ENCODE measurements at places on chromosomes 7 and 10.

GRCh38 chr10:89632824-89633223 is 12.2 kb downstream of the PANK1 start:
- no peak for DNase-seq

DNA sequence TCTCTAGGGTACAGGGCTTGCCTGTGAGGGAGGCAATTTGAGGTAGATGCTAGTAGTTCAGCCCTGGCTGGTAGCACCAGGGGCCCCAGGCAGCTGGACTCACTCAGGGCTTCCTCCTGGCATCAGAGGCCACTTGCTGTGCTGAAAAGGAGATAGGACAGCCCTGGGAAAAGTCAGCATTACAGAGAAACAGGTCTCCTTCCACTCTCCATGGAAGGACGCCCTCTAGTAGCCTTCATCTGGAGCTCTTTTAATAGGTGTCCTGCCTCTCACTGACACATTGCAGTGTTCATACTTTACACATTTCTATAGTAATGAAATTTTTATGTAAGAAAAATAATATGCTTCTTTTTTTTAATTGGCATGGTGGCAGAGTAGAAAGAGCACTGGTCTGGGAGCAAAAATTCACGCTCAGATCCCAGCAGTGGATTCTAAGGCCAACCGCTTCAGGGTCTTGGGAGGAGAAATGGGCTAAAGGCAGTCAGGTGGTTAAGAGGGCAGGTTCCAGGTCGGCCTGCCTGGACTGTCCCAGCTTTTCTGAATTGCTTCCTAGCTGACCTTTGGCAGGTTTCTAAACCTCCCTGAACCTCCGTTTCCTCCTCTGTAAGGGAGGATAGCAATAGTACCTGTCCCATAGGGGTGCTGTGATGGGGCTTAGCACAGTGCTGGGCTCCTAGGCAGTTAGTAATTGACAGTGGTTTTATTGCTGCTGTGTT is 35.8 kb downstream of the AIFM2 start:
- DNase-seq, result no peak

- DNase-seq, result no peak
Observed at GRCh38 chr7:129525225-129525862, 23.0 kb downstream of the SMKR1 start.

- DNase-seq, result no peak
Observed at GRCh38 chr7:72243329-72243728, 168.8 kb downstream of the CALN1 start.

DNA sequence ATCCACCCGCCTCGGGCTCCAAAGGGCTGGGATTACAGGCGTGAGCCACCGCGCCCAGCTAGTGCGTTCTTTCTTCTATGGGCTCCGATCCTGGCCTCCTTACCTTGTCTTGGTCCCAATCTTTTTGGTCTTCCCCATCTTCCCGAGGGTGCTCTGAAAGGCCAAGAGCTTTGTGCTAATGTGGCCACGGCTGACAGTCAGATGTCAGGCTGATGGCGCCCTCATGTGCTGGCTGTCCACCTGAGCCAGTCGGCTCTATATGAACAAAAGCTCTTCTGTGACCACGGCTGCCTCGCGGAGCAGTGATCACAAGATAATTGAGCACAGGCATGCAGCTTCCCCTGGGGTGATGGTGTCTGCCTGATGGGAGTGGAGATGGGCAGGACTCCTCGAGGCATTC is 11.0 kb upstream of the AHCYL2 start:
- no peak for DNase-seq

- no peak for DNase-seq
Observed at GRCh38 chr10:98376485-98376884, 38.5 kb downstream of the PYROXD2 start.

DNA sequence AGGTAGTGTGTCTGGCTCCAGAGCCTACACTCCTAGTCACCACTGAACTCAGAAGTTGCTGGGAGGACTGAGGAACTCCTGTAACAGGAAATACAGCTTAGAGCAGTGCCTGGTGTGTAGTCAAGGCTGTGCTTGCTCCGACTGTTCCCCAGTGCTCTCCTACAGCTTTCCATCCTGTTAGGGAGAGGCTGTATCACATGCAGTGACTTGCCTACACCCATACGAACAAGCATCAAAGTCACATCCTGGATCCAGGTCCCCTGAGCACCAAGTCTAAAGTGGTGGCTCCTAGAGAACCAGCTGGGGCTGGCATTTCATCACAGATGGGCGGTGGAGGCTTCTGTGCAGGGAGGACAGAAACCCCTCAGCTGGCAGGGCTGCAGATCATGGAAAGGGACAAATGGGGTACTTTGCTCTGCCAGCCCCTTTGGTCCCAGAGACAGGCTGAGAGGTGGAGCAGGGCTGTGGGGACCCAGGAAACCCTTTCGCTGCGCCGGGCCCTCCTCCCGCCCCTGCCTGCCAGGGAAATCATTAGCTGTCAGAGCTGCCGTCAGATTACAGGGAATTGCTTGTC is 7.7 kb downstream of the ASB10 start:
- DNase-seq, result no peak

DNA sequence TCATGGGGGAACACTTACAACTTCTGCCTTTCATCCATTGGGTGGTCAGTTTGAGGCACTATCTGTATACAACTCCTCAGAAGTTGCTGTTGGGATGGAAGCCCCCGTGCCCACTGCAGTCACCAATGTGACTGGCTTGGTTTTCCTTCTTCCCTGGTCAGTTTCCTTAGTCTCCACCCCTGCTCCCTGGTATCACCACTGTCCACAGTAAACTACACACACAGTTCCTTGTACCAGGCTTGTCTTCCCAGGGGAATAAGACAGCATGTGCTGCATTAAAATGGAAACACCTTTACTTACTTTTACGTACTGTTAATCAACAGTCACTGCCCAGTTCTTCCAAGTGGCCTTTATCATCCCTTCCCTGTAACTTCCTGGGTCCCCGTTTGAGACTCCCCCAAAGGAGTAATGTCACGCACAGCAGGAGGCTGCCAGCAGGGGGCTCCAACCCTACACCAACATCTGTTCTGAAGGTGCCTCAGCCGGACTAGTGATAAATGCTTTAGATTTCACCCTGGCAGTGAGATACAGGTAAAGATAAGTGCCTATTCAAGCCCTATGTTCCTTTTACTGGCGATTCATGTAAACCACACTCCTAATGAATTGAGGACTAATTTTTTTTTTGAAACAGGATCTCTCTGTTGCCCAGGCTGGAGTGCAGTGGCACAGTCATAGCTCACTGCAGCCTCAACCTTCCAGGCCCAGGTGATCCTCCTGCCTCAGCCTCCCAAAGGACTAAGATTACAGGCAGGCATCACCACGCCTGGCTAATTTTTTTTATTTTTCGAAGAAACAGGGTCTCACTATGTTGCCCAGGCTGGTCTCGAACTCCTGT is 45.3 kb upstream of the PIK3AP1 start:
- DNase-seq, result peak; percentile 85

GRCh38 chr10:25704622-25705021 is 229.4 kb upstream of the MYO3A start:
- DNase-seq, result no peak

DNA sequence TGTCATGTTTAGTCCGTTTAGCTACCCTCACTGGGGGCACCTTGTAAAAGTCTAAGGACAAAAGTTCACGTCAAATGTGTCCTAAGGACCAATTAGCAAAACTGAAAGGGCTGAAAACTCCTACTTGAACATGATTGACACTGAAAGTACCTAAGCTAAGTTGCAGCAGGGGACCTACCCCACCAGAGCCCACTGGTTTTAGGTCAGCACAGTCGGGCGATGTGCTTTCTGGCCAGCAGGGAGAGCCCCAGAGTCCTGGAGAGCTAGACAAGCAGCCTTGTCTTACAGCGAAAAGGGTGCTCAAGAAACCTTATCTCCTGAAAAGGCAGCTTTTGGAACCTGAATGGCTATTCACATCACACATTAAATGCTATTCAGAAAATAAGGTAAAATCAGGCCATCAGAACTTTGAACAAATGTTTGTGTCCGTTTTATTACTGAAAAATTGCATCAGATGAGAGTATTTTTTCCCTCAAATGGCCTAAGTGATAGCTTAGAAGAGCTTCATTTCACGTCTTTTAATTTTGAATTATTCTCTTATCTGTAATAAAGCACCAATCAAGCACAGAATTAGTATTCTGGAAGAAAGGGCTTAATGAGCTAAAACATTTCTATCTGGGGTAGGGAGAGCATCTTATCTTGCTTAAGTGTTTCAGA is 52.2 kb upstream of the MKI67 start:
- DNase-seq, result peak; percentile 82

GRCh38 chr7:41907444-41907843 is 204.6 kb upstream of the INHBA start:
- DNase-seq, result no peak

- DNase-seq, result no peak
Observed at GRCh38 chr7:46852795-46853194, 729.1 kb downstream of the TNS3 start.

GRCh38 chr7:101956130-101956529 is 138.7 kb downstream of the CUX1 start:
- no peak for DNase-seq

DNA sequence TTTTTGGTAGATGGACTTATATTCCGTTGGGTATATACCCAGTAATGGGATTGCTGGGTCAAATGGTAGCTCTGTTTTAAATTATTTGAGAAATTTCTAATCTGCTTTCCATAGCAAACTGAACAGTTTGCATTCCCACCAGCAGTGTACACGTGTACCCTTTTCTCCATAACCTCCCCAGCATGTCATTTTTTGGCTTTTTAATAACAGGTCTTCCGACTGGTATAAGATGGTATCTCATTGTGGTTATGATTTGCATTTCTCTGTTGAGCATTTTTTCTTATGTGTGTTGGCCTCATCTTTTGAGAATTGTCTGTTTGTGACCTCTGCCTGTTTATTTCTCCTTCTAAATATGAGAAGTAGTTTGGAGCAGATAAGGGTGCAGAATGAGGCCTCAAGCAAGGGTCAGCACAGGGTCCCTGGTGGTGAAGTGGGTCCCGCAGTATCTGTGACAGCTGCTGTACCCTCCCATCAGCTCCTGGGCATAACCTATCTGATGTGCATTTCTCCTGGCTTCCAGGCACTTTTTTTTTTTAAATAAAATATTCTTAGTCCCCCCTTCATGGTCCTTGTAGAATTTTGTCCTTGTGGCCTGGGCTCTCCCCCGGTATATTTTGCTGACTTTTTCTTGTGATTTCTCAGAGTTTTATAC is 73.5 kb downstream of the PROSER2 start:
- DNase-seq, result no peak

- no peak for DNase-seq
Observed at GRCh38 chr7:140056431-140057142, 6.2 kb downstream of the PARP12 start.

GRCh38 chr10:69858201-69858600 is 56.5 kb downstream of the COL13A1 start:
- DNase-seq, result no peak

- peak; percentile 51 for DNase-seq
Observed at GRCh38 chr10:128026615-128027300, 99.5 kb downstream of the MKI67 start.

DNA sequence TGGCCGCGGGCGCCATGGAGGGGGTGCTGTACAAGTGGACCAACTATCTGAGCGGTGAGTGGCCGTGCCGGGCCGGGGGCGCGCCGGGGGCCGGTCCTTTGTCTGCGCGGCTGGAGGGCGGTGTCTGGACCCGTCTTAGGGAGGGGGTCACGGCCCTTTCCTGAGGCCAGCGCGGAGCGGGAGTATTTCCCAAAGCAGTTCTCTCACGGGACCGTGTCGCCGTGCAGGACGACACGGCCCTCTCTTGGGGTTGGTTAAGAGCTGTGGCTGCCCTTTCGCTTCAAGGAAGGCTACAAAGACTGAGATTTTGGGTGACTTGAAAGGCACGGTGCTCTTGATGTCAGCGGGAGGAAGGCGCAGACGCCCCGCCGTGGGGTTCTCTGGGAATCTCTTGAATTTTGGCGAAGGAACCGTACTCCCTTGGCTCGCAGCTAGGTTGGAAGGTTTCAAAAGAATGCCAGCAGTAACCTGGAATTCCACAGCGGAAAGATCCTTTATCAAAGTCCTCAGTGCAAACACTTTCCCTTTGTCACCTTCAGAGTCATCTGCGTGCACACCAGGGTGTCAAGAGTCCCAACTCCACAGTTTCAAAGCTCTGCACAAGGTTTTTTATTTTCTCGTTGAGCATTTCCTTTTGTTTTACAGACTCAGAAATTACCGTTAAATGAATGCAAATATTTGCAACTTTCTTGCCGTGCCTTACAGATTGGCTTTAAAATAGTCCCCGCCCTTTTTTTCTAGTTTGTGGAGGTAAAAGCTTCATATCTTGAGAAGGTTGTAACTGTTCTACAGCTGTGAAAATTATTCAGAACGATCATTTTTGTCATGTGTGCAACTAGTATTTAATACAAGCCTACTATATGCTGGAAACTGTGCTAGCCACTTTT is 780 bp downstream of the PLEKHA8 start:
- peak; percentile 59 for DNase-seq

- no peak for DNase-seq
Observed at GRCh38 chr7:108613147-108613948, 43.7 kb downstream of the DNAJB9 start.

- peak; percentile 36 for DNase-seq
Observed at GRCh38 chr7:142867398-142868187, 12.7 kb downstream of the EPHB6 start.

GRCh38 chr10:48639632-48640031 is 34.8 kb upstream of the ARHGAP22 start:
- DNase-seq, result no peak

GRCh38 chr7:40428421-40428820 is 293.6 kb downstream of the SUGCT start:
- DNase-seq, result no peak

DNA sequence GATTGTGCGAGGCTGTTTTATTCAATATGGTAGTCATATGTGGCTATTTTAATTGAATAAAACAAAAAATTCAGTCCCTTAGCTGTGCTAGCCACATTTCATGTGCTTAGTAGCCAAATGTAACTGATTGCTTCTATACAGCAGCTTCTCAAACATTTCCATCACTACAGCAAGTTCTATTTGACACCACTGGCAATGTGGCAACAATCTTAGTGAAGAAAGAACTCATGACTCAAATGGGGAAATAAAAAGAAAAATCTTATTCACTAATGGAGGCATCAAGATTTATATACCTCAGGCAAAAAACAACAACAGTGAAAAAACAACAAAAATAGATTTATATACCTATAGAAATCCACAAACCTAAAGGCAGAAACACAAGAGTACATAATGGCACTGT is 17.9 kb downstream of the SEM1 start:
- DNase-seq, result no peak

- no peak for DNase-seq
Observed at GRCh38 chr10:6236349-6237198, 33.8 kb downstream of the PFKFB3 start.

GRCh38 chr7:94231305-94231704 is 163.4 kb upstream of the COL1A2 start:
- DNase-seq, result no peak

DNA sequence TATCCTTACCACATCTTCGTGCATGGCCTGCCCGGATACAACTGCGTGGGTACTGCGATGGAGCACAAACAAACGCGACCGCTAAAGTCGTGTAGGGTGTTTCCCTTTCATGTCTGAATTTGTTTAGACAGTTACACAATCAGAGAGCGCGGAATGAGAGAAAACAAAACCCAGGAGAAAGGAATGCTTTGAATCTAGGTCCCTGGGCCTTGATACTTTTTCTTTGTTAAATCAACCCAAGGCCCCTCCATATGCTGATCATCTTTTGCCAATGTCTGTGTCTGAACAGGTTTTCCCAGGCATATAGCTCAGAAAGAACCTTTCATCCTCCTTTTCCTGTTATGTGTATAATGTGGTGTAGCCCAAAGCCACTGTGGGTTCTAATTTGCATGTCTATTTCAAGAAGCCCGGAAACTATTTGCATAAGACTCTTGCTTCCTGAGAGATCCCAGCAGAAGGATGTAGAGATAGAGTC is 145.8 kb downstream of the FRMD4A start:
- peak; percentile 75 for DNase-seq

- no peak for DNase-seq
Observed at GRCh38 chr7:136325578-136325977, 348.4 kb upstream of the MTPN start.

Measured in activated CD8-positive, alpha-beta memory T cell treated with anti-CD3 and anti-CD28 coated beads, Interleukin-2, amount 10 ng/mL, durations not matched to agents 7 days and 5 days (primary cell).